ENCODE measurements at places on chromosomes 1 and 21.
A peak's percentile ranks its signal among the peaks of the same experiment; 100 is the strongest.

- no peak overlapping the region for H3K27ac ChIP-seq
- DNase-seq = no peak
- H3K36me3 ChIP-seq = no peaks in the 10 kb centered on the region
- H3K4me3 ChIP-seq = no peak overlapping the region
Observed at GRCh38 chr1:177505905-177506590, 335.3 kb downstream of the BRINP2 start.

DNA sequence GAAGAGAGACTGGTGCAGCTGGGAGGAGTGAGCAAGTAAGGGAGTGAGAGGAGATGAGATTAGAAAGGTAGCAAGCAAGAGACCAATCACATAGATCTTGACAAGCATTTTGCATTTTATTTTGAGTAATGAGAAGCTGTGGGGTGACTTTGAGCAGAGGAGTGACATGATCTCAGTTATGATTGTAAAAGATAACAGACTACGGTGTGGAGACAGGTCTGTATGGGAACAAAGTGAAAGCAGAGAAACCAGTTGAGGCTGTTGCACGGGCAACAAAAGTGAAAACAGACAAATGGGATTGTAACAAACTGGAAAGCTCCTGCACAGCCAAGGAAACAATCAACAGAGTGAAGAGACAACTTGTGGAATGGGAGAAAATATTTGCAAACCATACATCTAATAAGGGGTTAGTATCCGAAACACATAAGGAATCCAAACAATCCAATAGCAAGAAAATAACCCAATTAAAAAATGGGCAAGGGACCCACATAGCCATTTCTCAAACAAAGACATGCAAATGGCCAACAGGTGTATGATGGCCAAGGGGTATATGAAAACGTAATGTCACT is 68.4 kb downstream of the SNRPE start:
- peaks cover 4% of the 10 kb centered on the region for H3K27me3 ChIP-seq
- H3K27ac ChIP-seq = no peak overlapping the region
- no peak for DNase-seq
- H3K36me3 ChIP-seq = no peaks in the 10 kb centered on the region

DNA sequence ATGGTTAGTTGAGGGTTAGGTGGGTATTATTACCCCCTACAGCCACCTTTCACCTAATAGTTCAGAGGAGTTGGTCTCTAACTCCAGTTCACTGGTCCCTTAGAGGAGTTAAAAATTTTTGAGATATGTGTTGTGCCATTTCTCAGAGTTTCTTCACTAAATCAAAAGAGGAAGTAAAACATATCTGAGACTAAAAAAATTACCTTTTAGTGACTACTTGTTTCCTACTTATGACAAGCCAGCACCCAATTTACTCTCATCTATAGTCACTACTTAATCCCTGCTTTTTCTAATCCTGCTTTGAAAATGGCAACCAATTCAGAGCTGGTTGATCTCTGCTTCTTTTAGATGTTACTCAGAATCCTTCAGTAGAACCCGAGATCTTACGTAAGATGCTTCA is 1316.8 kb upstream of the B3GALT2 start:
- no peak overlapping the region for H3K27ac ChIP-seq
- no peak overlapping the region for H3K4me3 ChIP-seq
- DNase-seq = no peak
- H3K27me3 ChIP-seq = no peaks in the 10 kb centered on the region

- no peak for DNase-seq
- H3K4me1 ChIP-seq = peaks cover 47% of the 10 kb centered on the region
- peaks cover 9% of the 10 kb centered on the region for H3K36me3 ChIP-seq
- peak overlapping the region; percentile 92 for H3K4me3 ChIP-seq
Observed at GRCh38 chr1:146035048-146035423, 13.5 kb upstream of the HJV start.

DNA sequence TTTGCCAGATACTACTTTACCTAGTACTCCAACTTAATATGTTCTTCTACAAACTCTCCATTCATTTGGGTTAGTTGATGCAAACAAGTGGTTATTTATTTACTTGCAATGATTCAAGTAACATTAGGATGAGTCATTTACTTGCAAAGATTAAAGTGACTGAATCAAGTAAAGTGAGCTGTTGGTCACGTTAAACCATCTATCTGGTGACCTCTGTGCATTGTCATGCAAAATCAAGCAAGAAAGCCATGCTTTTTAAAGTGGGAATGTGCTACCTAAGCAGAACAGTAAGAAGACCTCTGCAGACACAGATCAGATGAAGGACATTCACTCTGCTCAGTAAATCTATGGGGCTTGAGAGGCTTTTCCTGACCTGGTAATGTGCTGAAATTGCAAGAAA is 254.7 kb downstream of the LRRIQ3 start:
- no peaks in the 10 kb centered on the region for H3K36me3 ChIP-seq

- H3K27ac ChIP-seq = no peak overlapping the region
- no peak for DNase-seq
- no peaks in the 10 kb centered on the region for H3K4me1 ChIP-seq
- peaks cover 27% of the 10 kb centered on the region for H3K27me3 ChIP-seq
Observed at GRCh38 chr21:8993943-8994639, 1527.3 kb upstream of the TPTE start.

DNA sequence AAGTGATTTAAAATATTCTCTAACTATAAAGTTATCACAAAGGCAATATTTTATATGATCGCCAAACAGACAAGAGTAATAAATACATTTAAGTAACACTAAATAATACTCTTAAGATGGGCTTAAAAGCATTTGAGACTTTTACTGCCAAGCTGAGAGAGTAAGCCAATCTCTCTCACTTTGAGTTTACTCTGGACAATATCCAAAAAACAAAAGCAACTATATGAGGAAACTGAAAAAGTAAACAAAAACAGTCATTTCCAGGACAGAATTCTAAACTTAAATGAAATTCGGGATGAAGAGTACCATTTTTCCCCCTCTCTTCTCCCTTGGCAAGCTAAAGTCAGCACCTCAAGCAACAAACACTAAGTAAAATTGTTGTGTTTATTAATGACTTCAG is 173.2 kb downstream of the COP1 start:
- peaks cover under 1% of the 10 kb centered on the region for H3K4me1 ChIP-seq
- H3K27ac ChIP-seq = no peak overlapping the region
- peaks cover 46% of the 10 kb centered on the region for H3K36me3 ChIP-seq
- H3K27me3 ChIP-seq = no peaks in the 10 kb centered on the region

- no peak overlapping the region for H3K4me3 ChIP-seq
- H3K4me1 ChIP-seq = peaks cover 20% of the 10 kb centered on the region
- no peak for DNase-seq
- no peak overlapping the region for H3K27ac ChIP-seq
- H3K36me3 ChIP-seq = no peaks in the 10 kb centered on the region
- H3K27me3 ChIP-seq = peaks cover 8% of the 10 kb centered on the region
Observed at GRCh38 chr1:85289848-85290335, 13.5 kb upstream of the BCL10 start.

DNA sequence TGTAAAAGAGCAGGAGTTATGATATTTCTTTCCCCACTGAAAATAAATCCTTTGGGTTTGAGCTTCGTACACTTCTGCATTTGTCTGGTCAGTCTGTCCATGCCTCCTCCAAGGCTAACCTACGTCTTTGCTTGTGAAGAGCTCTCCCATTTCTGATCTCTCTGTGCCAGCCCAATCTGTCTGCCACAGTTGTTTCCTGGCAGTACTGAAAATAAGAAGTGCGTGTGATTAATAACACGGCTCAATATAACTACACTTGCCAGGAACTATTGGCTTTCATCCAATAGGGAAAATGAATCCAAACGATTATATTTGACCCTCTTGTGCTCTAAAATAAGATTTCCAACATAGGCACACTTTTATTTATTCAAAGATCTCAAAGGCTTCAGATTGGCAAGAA is 19.2 kb upstream of the COL24A1 start:
- H3K27me3 ChIP-seq = no peaks in the 10 kb centered on the region
- H3K4me1 ChIP-seq = no peaks in the 10 kb centered on the region
- H3K36me3 ChIP-seq = no peaks in the 10 kb centered on the region
- no peak overlapping the region for H3K27ac ChIP-seq
- no peak overlapping the region for H3K4me3 ChIP-seq

- H3K4me1 ChIP-seq = no peaks in the 10 kb centered on the region
- H3K27ac ChIP-seq = no peak overlapping the region
- no peak overlapping the region for H3K4me3 ChIP-seq
- no peak for DNase-seq
Observed at GRCh38 chr1:185964946-185965345, 230.8 kb downstream of the HMCN1 start.

DNA sequence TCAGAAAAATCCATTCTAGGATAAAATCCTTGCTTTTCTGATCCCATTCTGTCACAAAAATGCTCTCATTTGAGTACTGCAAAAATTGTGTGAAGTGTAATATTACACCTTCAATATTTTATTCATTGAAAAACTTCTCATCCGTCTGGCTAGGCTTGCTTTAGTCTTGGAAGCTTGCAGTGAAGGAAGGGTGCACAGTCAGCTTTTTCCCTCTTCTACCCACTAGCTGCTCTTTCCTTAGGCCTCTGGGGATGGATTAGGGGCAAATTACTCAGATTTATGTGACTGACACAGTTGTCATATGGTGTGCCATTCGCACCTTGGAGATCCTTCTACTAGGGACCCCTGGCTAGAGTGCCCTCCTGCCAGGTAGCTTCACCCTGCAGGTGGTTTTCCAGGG is 32.1 kb downstream of the OVAAL start:
- no peak overlapping the region for H3K4me3 ChIP-seq
- no peak for DNase-seq
- peaks cover 4% of the 10 kb centered on the region for H3K4me1 ChIP-seq

Measured in activated naive CD8-positive, alpha-beta T cell treated with anti-CD3 and anti-CD28 coated beads, Interleukin-2, amount 50 U/mL, for 24 hours (primary cell).